Colonic mucosa (tissue), 4 donors: ENCODE measurements at places on chromosomes 13 and 19. TPM values are rescaled to one million over a fixed set of nuclear protein-coding genes. Genes with fewer than 3 reads are reported as not detected.

- no peaks in the 10 kb centered on the region for H3K36me3 ChIP-seq
- no peaks in the 10 kb centered on the region for H3K4me1 ChIP-seq
- no peak for DNase-seq
- no peak overlapping the region for H3K4me3 ChIP-seq
- no peaks in the 10 kb centered on the region for H3K27me3 ChIP-seq
Observed at GRCh38 chr13:79999601-80000000, 341.3 kb downstream of the SPRY2 start.

ZNF28 gene
- total RNA-seq = 25.0 TPM

MEDAG gene
- total RNA-seq = 2.6 TPM

CERS1 gene
- 0.58 TPM for total RNA-seq

DNA sequence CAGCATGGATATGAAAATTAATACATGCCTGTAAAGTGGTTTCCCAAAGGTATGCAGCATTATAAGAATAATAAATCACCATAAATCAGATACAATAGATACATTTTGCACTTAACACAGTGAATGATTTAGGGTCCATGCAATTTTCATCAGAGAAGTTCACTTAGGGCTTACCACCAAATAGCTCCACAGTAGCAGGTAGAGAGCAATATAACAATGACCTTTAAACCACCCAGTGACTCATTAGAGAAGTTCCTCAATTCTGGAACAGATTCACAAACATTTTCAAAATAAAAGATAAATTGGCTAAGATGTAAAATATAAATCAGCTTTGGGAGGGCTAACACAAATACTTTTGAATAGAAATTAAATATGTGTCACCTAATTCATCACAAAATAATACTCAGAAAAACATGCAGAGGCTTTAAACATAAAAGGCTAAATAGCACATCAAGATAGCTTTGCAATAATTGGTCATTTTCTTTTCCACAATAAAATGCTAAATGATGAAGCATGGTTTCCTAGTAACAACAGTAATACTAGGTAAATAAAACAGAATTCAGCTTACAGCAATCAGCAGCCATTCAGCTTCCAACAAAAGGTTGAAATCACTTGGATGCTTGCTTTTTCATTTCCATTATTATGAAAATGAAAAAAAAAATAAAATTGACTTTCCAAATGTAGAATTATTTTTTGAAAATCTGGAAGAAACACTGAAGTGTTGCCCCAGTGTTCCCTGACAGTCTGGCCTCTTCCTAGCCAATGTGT, 84.3 kb upstream of the NBEA start:
- no peak overlapping the region for H3K27ac ChIP-seq
- no peaks in the 10 kb centered on the region for H3K36me3 ChIP-seq
- no peaks in the 10 kb centered on the region for H3K4me1 ChIP-seq
- no peaks in the 10 kb centered on the region for H3K27me3 ChIP-seq
- DNase-seq = no peak

DNA sequence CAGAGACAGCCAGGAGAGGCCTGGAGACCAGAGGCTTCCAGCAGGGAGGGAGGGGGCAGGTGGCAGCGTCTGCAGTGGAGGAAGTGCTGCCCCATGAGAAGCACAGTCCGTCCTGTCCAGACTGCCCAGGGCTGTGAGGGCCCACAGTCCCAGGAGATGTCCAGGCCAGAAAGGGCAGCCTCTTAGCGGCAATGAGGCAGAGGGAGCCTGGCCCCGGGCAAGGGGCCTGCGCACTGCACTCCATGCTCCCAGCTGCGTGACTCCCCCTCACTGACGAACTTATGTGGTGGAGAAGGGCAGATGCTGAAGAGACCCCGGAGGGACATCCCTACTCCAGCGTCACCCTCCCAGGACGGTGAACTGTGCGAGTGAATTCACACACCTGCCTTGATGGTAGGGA, 115.3 kb downstream of the SOX1 start:
- H3K36me3 ChIP-seq = no peaks in the 10 kb centered on the region
- DNase-seq = no peak
- H3K4me3 ChIP-seq = no peak overlapping the region
- no peaks in the 10 kb centered on the region for H3K27me3 ChIP-seq
- H3K4me1 ChIP-seq = no peaks in the 10 kb centered on the region

DNA sequence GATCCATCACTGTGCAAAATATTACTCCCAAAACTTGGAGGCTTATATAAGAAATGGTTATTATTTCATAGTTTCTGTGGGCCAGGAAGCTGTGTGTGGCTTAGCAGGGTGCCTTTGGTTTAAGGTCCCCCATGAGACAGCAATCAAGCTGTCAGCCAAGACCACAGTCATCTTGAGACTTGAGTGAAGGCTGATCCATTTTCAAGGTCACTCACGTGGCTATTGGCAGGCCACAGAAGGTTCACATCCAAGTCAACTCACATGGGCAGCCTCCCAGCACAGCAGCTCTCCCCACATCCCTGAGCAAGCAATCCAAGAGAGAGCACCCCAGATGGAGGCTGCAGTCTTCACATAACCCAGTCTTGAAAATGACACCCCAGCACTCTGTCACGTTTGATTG, 537.4 kb downstream of the MYO16 start:
- H3K27me3 ChIP-seq = no peaks in the 10 kb centered on the region
- DNase-seq = no peak
- H3K4me3 ChIP-seq = no peak overlapping the region
- no peaks in the 10 kb centered on the region for H3K4me1 ChIP-seq

DNA sequence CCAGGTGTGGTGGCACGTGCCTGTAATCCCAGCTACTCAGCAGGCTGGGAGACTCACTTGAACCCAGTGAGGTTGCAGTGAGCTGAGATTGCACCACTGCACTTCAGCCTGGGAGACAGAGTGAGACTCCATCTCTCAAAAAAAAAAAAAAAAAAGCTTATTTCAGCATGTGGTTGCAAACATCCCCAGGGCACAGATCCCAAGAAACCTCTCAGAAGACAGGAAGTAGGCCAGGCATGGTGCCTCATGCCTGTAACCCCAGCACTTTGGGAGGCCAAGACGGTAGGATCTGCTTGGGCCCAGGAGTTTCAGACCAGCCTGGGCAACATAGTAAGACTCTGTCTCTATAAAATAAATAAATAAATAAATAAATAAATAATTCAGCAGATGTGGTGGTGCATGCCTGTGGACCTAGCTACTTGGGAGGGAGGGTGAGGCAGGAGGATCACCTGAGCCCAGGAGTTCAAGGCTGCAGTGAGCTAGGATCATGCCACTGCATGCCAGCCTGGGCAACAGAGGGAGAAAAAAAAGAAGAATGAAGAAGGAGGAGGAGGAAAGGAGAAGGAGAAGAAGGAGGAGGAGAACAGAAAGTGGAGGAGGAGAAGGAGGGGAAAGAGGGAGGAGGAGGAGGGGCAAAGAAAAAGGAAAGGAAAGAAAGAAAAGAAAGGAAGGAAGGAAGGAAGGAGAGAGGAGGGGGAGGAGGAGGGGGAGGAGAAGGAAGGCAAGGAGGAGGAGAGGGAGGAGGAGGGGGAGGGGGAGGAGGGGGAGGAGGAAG, 4.3 kb upstream of the LRRC8E start:
- peaks cover 5% of the 10 kb centered on the region for H3K27me3 ChIP-seq
- no peak overlapping the region for H3K4me3 ChIP-seq
- no peaks in the 10 kb centered on the region for H3K36me3 ChIP-seq
- no peak overlapping the region for H3K27ac ChIP-seq
- H3K4me1 ChIP-seq = peaks cover 8% of the 10 kb centered on the region

ZNF628 gene
- total RNA-seq = 8.6 TPM

- no peaks in the 10 kb centered on the region for H3K27me3 ChIP-seq
- no peaks in the 10 kb centered on the region for H3K4me1 ChIP-seq
- no peak overlapping the region for H3K27ac ChIP-seq
- H3K36me3 ChIP-seq = no peaks in the 10 kb centered on the region
Observed at GRCh38 chr13:97534540-97534939, 100.6 kb downstream of the RAP2A start.

DNA sequence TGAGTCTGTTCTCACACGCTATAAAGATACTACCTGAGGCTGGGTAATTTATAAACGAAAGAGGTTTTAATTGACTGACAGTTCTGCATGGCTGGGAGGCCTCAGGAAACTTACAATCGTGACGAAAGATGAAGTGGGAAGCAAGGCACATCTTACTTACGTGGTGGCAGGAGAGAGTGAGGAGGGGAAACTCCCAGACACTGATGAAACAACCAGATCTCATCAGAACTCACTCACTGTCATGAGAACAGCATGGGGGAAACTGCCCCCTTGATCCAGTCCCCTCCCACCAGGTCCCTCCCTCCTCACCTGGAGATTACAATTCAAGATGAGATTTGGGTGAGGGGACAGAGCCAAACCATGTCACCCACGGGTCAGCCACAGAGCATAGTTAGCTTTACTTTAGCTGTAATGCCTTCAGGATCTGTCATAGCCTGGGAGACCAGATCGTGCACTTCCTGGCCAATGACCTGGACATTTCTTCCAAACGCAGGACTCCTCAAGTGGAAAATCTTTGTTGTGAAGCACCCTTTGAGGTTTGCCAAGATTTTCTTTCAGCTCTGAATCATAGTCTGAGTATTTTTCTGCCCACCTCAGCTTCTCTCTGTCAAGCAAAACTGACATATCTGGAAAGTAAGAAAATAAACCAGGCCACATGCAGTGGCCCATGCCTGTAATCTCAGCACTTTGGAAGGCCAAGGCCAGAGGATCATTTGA, 25.2 kb upstream of the HIF3A start:
- H3K27me3 ChIP-seq = no peaks in the 10 kb centered on the region
- H3K27ac ChIP-seq = no peak overlapping the region
- no peak for DNase-seq
- no peak overlapping the region for H3K4me3 ChIP-seq

- no peak overlapping the region for H3K4me3 ChIP-seq
- DNase-seq = no peak
- H3K4me1 ChIP-seq = no peaks in the 10 kb centered on the region
Observed at GRCh38 chr13:98524793-98525192, 52.1 kb downstream of the STK24 start.

- H3K27ac ChIP-seq = no peak overlapping the region
- no peaks in the 10 kb centered on the region for H3K36me3 ChIP-seq
- H3K4me1 ChIP-seq = peaks cover 15% of the 10 kb centered on the region
- no peaks in the 10 kb centered on the region for H3K27me3 ChIP-seq
- DNase-seq = no peak
Observed at GRCh38 chr19:33385956-33386355, 12.4 kb downstream of the CEBPG start.

GRCh38 chr13:83327091-83327490, 555.2 kb downstream of the SLITRK1 start:
- no peaks in the 10 kb centered on the region for H3K27me3 ChIP-seq
- H3K4me3 ChIP-seq = no peak overlapping the region
- no peak for DNase-seq
- no peaks in the 10 kb centered on the region for H3K4me1 ChIP-seq

DENND1C gene
- 2.9 TPM for total RNA-seq

OSCAR gene
- 0.57 TPM for total RNA-seq
